ENCODE measurements at places on chromosomes 2 and 18.

DNA sequence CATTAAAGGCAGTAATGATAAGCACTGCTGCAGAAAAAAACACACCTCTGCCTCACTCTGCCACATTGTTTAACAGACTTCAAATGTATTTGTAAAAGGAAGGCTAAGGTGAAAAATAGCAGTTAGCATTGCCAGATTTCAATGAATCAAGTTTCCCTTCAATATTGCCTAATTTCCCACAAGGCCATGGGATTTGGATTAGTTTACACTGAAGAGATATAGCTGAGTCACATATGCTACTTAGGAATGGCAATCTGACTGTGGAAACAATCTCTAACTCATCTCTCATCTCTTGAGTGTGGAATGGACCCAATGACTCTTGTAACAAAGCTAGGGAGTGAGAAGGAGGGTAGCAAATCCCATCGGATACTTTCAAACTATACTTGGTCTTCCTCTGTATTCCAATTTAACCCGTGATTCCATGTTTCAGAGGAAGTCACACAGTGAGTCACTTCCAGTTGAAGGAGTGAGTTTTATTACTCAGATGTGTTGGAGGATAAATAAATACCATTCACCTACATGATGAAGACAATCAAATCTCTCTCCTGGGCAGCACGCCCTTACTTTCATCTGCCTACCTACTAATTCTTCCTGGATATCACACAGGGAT lies 5.1 kb downstream of the B4GALT6 start:
- peaks cover 44% of the 10 kb centered on the region for H3K27me3 ChIP-seq
- DNase-seq, result no peak
- H3K4me1 ChIP-seq, result peaks cover 6% of the 10 kb centered on the region
- H3K27ac ChIP-seq, result no peak overlapping the region
- H3K36me3 ChIP-seq, result no peaks in the 10 kb centered on the region

- no peaks in the 10 kb centered on the region for H3K27me3 ChIP-seq
- no peak for DNase-seq
- no peaks in the 10 kb centered on the region for H3K4me1 ChIP-seq
- H3K27ac ChIP-seq, result no peak overlapping the region
Measured at GRCh38 chr18:55833543-55833942, 245.6 kb upstream of the TCF4 start.

- H3K4me1 ChIP-seq, result no peaks in the 10 kb centered on the region
- no peak overlapping the region for H3K27ac ChIP-seq
- H3K27me3 ChIP-seq, result no peaks in the 10 kb centered on the region
- DNase-seq, result no peak
- no peaks in the 10 kb centered on the region for H3K36me3 ChIP-seq
- no peak overlapping the region for H3K4me3 ChIP-seq
Measured at GRCh38 chr2:18803141-18803939, 214.0 kb upstream of the NT5C1B start.

GRCh38 chr18:46322411-46322891 lies 218.3 kb downstream of the HAUS1 start:
- no peak overlapping the region for H3K4me3 ChIP-seq
- H3K27ac ChIP-seq, result no peak overlapping the region
- no peaks in the 10 kb centered on the region for H3K4me1 ChIP-seq
- H3K27me3 ChIP-seq, result peaks cover 31% of the 10 kb centered on the region
- no peaks in the 10 kb centered on the region for H3K36me3 ChIP-seq
- DNase-seq, result no peak

DNA sequence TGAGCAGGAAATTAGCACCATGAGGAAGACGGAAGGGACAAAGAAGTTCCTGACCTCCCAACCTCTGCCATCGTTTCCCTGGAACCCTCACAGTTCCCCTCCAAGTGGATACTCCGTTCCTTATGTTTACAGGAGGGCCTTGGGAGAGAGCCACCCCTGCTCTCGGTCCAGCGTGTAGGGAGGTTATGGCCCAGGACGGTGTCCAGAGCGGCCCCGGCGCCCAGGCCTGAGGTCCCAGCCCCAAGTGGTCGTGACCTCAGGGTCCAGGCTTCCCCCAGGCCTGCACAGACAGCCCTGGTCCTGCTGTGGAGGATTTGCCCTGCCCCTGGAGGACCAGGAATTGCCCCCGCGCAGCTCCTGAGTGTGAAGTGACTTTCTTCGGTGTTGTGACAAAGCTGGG lies 61.8 kb upstream of the RBM44 start:
- no peak overlapping the region for H3K27ac ChIP-seq
- no peak for DNase-seq
- H3K27me3 ChIP-seq, result no peaks in the 10 kb centered on the region

DNA sequence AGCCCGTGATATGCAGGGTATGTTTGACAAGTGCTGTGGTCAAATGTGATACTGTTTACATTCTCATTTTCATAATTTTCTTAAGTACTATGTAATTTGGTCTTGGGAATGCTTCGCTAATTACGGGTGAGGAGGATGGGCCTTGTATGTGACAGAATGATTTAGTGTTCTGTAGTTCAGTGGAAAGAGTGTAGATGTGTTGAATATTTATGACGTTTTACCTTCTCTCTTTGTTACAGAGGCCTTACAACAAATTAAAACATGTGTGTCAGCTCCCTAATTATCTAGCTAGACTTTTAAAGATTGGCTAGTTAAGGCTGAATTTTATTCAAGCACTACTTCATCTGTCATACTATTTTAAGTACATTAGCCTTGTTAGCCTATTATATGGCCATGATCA lies 10.6 kb upstream of the CHRNA1 start:
- no peak for DNase-seq
- H3K27ac ChIP-seq, result no peak overlapping the region
- no peak overlapping the region for H3K4me3 ChIP-seq
- H3K27me3 ChIP-seq, result peaks cover 26% of the 10 kb centered on the region
- no peaks in the 10 kb centered on the region for H3K36me3 ChIP-seq

GRCh38 chr2:217612920-217613319 lies 389.9 kb downstream of the TNS1 start:
- peaks cover 27% of the 10 kb centered on the region for H3K4me1 ChIP-seq
- no peaks in the 10 kb centered on the region for H3K27me3 ChIP-seq
- H3K27ac ChIP-seq, result no peak overlapping the region
- DNase-seq, result no peak

DNA sequence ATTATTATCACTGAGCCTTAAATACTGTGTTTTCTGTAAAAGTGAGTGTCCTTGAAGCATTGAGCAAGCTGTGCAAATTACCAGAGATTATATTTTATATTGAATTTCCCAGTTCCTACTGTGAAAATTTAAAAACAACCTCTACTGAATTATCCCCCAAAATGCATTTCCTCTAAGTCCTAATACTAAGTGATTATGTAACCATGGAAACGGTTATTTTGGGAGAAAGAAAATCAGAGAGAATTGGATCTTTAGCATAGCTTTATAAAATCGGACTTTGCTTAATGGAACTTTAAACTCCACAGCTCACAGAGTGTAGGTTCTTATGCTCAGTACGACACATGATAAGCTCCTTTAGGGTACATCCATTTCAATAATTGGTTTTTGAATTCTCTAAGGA lies 19.3 kb upstream of the CHMP1B start:
- H3K27ac ChIP-seq, result no peak overlapping the region
- H3K27me3 ChIP-seq, result no peaks in the 10 kb centered on the region
- H3K36me3 ChIP-seq, result no peaks in the 10 kb centered on the region
- no peak overlapping the region for H3K4me3 ChIP-seq

DNA sequence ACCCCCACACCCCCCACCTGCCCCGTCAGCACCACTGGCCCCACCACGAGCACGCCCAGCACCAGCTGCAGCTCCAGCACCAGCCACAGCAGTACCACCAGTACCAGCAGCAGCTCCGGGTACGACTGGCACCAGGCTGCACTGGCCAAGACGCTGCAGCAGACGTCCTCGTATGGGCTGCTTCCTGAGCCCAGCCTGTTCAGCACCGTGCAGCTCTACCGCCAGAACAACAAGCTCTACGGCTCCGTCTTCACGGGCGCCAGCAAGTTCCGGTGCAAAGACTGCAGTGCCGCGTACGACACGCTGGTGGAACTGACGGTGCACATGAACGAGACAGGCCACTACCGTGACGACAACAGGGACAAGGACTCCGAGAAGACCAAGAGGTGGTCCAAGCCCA lies 75.3 kb downstream of the TSHZ1 start:
- no peaks in the 10 kb centered on the region for H3K4me1 ChIP-seq
- H3K36me3 ChIP-seq, result peaks cover 19% of the 10 kb centered on the region
- H3K27me3 ChIP-seq, result no peaks in the 10 kb centered on the region
- no peak overlapping the region for H3K4me3 ChIP-seq
- no peak overlapping the region for H3K27ac ChIP-seq
- DNase-seq, result no peak

DNA sequence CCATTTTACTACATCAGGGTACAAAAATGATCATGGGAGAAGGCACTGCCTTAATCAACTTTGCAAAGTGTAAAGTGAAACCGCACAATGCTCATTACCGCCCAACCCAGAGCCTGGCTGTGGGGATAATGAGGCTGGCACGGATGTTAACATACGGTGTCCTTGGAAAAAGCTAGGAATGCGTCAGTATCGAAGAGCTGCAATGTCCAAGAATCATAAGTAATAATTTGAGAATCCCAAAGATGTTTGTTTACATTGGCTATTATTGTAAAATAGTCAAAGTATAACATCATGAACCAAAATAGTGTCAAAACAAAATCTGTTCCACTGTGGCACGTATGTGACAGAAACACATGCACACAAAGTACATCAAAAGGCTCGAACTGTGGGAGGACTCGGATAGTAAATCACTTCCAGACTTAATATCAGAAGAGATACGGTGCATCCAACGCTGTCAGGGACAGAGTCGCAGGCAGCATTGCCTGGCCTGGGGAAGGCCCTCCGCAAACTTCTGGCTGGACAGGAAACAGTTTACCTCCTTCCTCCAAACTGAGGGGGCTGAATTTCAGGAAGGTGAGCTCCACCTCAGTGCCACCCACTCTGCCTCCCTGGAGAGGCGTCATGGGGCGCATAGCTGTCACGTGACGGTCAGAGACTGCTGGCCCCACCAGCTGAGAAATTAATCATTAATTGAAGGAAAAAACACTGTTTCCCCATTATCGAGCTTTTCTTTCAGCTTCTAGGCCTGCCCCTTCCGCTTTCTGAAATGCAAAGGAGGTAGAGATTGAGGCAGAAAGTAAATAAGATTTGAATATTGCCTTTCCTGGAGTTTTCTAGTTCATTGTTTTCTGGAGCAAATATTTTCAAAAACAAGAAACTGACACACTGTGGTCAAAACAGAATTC lies 1.8 kb upstream of the ID2 start:
- H3K4me3 ChIP-seq, result peak overlapping the region; percentile 76
- DNase-seq, result no peak
- H3K27me3 ChIP-seq, result peaks cover 45% of the 10 kb centered on the region
- H3K4me1 ChIP-seq, result peaks cover 63% of the 10 kb centered on the region
- peaks cover 26% of the 10 kb centered on the region for H3K36me3 ChIP-seq
- H3K27ac ChIP-seq, result peak overlapping the region; percentile 84

DNA sequence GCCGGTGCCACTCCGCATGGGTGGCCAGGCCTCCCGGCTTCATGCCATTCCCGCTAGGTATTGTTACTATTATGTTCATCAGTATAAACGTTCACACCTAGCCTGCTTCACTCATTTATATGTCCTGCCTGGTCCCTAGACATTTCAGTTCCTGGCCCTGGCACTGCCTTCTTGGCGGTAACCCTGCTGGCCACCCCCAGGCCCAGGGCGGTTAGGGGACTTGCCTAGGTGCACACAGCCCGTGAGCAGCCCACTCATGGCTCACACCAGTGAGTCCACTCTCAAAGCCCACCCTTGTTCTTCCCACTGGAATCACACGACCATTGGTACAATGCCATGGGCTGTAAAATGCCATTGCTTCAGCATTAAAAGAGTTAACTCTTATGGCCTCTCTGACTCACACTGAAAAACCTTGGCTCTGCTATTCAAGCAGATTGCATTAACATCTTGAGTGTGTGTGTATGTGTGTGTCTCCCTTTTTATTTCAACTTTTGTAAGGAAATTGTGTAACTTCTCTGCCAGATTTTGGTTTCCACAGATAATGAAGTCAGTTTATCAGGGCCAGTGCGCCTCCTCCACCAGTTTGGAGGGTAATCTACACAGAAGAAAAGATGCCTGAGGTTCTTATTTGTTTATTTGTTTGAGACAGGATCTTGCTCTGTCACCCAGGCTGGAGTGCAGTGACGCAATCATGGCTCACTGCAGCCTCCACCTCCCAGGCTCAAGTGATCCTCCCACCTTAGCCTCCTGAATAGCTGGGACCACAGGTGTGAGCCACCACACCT lies 74.2 kb downstream of the RAB31 start:
- H3K27me3 ChIP-seq, result peaks cover 10% of the 10 kb centered on the region
- DNase-seq, result no peak
- no peaks in the 10 kb centered on the region for H3K36me3 ChIP-seq
- no peak overlapping the region for H3K4me3 ChIP-seq
- no peaks in the 10 kb centered on the region for H3K4me1 ChIP-seq

DNA sequence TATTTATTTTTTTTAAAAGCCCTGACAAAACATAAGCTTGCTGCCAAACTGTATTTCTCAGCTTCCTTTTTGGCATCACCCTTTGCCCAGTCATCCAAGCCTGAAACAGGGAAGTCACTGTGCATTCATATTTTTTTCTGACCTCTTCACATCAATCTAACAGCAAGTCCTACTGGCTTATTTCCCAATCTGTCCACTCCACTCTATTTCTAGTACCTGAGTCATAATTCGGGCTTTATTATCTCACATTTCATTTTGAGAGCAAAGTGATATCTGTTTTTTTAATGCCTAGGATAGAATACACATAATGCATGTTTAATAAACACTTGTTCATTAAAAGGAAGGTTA lies 5.1 kb downstream of the HNMT start:
- no peak overlapping the region for H3K27ac ChIP-seq
- H3K36me3 ChIP-seq, result no peaks in the 10 kb centered on the region
- H3K4me1 ChIP-seq, result no peaks in the 10 kb centered on the region
- no peak overlapping the region for H3K4me3 ChIP-seq

GRCh38 chr2:209577376-209578357 lies 153.8 kb downstream of the MAP2 start:
- H3K27me3 ChIP-seq, result no peaks in the 10 kb centered on the region
- no peak overlapping the region for H3K4me3 ChIP-seq
- H3K27ac ChIP-seq, result no peak overlapping the region
- DNase-seq, result no peak

DNA sequence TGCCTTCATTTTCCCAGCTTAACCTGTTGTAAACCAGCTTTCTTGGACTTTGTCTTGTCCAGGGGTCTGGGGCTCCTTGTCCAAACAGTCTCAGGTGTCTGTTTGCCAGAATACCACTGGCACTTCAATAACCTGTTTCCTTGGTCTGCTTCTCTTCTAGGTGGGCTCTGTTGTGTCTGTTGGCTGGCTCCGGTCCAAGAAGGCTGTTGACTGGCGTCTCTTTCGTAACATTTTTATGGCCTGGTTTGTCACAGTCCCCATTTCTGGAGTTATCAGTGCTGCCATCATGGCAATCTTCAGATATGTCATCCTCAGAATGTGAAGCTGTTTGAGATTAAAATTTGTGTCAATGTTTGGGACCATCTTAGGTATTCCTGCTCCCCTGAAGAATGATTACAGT lies 17.0 kb downstream of the SLC20A1 start:
- peak overlapping the region; percentile 19 for H3K27ac ChIP-seq
- DNase-seq, result no peak
- peaks cover 70% of the 10 kb centered on the region for H3K36me3 ChIP-seq
- no peak overlapping the region for H3K4me3 ChIP-seq

Measured in activated naive CD4-positive, alpha-beta T cell treated with anti-CD3 and anti-CD28 coated beads, Interleukin-2, amount 10 ng/mL, durations not matched to agents 7 days and 5 days (primary cell).